Spinal cord (tissue), 10 donors: ENCODE measurements at places on chromosomes 5 and 9. TPM values are rescaled to one million over a fixed set of nuclear protein-coding genes. Genes with fewer than 3 reads are reported as not detected.

DNA sequence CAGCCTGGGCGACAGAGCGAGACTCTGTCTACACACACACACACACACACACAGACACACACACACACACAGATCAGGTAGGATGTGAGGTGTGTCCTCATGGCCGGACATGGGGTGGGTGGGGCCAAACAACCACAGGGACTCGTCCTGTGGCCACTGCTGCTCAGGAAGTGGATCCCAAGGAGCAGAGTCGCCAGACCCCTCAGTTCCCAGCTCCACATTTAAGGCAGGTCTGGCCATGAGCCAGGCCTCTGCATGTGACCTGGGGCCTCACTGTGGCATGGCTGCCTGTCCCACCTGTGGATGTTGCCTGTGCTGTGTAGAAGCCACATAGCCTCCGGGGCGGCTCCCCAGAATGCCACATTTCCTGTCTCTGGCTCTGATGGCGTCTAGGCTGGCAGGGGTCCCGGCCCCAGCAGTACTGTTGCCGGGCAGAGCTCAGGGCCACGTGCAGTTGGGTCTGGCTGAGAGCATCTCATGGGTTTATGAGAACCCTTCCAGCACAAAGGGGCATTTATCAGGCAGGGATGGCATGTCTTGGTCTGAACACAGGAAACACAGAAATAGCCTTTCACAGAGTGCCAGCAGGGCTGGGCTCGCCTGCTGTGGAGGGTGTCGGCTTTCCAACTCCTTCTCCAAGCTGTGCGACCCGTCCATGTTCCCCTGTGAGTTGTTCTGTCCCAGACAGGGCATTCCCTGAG, 9.9 kb upstream of the NINJ1 start:
- H3K4me1 ChIP-seq, result peaks cover 16% of the 10 kb centered on the region
- H3K36me3 ChIP-seq, result no peaks in the 10 kb centered on the region
- no peak overlapping the region for H3K4me3 ChIP-seq
- peak overlapping the region; percentile 88 for H3K27ac ChIP-seq
- H3K27me3 ChIP-seq, result no peaks in the 10 kb centered on the region
- DNase-seq, result peak; percentile 75

GRCh38 chr9:133553973-133554713, 19.6 kb downstream of the ADAMTSL2 start:
- H3K36me3 ChIP-seq, result peaks cover 24% of the 10 kb centered on the region
- peaks cover 29% of the 10 kb centered on the region for H3K4me1 ChIP-seq
- H3K27ac ChIP-seq, result no peak overlapping the region
- no peak overlapping the region for H3K4me3 ChIP-seq

- H3K4me3 ChIP-seq, result no peak overlapping the region
- no peak overlapping the region for H3K27ac ChIP-seq
- no peaks in the 10 kb centered on the region for H3K4me1 ChIP-seq
- no peak for DNase-seq
- H3K27me3 ChIP-seq, result no peaks in the 10 kb centered on the region
These were observed 33.5 kb downstream of the PDGFRB start for GRCh38 chr5:150122158-150122510.

- H3K36me3 ChIP-seq, result no peaks in the 10 kb centered on the region
- no peaks in the 10 kb centered on the region for H3K27me3 ChIP-seq
- H3K27ac ChIP-seq, result no peak overlapping the region
- H3K4me1 ChIP-seq, result no peaks in the 10 kb centered on the region
- H3K4me3 ChIP-seq, result no peak overlapping the region
These were observed 75.9 kb upstream of the DAB2 start for GRCh38 chr5:39500551-39501175.

DNA sequence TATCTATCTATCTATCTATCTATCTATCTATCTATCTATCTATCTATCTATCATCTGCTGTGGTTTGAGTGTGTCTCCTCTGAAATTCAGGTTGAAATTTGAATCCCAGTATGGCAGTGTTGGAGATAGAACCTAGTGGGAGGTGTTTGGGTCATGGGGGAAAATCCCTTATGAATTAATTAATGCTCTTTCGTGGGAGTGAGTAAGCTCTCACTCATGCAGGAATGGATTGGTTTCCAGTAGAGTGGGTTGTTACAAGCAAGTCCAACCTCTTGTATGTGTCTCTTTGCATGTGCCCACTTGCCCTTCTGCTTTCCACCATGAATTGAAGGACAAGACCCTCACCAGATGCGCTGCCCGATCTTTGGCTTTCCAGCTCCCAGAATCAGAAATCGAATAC, 113.0 kb downstream of the ANXA1 start:
- H3K4me1 ChIP-seq, result no peaks in the 10 kb centered on the region
- H3K36me3 ChIP-seq, result no peaks in the 10 kb centered on the region
- no peak overlapping the region for H3K27ac ChIP-seq
- DNase-seq, result no peak

DNA sequence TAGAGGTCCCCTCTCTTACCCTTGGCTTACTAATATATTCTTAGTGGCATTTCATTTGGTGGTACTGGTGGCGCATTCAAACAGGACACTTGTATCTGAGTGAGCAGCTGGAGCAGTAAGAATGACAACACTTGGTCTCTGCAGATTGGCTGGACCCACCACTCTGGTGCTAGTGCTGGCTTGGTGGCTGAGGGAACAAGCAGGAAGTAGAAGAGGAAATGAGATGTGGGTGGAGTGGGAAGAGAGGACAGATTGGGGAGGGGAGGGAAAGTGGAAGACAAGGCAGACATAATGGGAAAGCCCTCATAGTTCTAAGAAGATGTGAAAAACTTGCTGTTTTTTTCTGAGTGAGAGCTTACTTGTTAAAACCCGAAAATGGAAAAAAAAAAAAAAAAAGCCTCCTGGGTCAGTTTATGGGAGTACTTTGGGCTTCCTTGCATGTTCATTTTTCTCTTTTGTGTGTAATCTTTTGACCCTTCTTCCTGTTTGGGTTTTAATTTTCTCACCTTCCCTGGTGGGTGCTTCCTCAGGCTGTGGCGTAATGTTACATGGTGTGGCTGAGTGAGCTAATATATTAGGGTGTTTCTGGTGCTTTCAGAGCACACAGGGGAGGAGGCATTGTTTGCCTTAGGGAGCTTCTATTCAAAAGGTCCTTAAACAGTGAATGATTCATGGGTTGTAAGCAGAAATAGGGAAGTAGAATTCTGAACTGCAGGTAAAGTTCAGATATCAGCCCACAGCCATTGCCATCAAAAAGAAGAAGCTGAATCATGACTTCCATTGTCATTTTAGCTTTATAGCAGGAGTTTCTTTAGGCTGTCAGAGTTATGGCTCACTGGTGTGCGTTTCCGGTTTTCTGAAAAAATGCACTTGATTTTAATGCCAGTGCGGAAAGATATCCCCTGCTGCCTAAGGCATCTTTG, 52.3 kb downstream of the TLE4 start:
- no peak for DNase-seq
- no peak overlapping the region for H3K27ac ChIP-seq
- no peaks in the 10 kb centered on the region for H3K36me3 ChIP-seq

GRCh38 chr9:89153232-89154017, 25.2 kb downstream of the SHC3 start:
- H3K4me3 ChIP-seq, result no peak overlapping the region
- H3K27ac ChIP-seq, result no peak overlapping the region
- DNase-seq, result no peak
- no peaks in the 10 kb centered on the region for H3K4me1 ChIP-seq

GRCh38 chr5:170095646-170096045, 10.1 kb upstream of the FOXI1 start:
- peaks cover 11% of the 10 kb centered on the region for H3K4me1 ChIP-seq
- H3K4me3 ChIP-seq, result no peak overlapping the region
- no peaks in the 10 kb centered on the region for H3K27me3 ChIP-seq
- no peak overlapping the region for H3K27ac ChIP-seq
- H3K36me3 ChIP-seq, result no peaks in the 10 kb centered on the region

Gene NUDT2
- 22.2 TPM for total RNA-seq

- H3K4me1 ChIP-seq, result peaks cover 29% of the 10 kb centered on the region
- no peaks in the 10 kb centered on the region for H3K36me3 ChIP-seq
- no peaks in the 10 kb centered on the region for H3K27me3 ChIP-seq
These were observed at the start of gene MVB12B for GRCh38 chr9:126326228-126327005. MVB12B (plus strand) TSS chr9:126326829; CDS start chr9:126326930, 101 bp downstream.

DNA sequence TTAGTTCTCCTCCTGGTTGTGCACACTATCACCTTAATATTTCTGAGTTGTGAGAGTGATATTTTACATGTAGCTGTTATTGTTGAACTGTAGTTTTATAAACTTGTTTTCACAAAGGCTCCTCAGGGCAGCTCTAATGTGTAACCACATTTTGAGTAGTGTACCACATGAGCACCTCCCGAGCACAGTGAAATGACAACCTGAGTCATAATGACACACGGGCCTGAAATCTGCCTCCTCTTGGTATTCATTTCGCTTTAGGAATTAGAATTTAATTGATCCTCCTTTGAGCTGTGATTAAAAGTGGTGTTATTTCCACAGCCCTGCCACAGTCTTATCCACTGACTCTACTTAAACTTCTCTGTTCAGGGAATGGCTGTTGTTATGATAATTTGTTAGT, 7.9 kb downstream of the MTRR start:
- H3K36me3 ChIP-seq, result peaks cover 14% of the 10 kb centered on the region
- no peak overlapping the region for H3K4me3 ChIP-seq
- no peak for DNase-seq
- no peaks in the 10 kb centered on the region for H3K27me3 ChIP-seq
- no peak overlapping the region for H3K27ac ChIP-seq

DNA sequence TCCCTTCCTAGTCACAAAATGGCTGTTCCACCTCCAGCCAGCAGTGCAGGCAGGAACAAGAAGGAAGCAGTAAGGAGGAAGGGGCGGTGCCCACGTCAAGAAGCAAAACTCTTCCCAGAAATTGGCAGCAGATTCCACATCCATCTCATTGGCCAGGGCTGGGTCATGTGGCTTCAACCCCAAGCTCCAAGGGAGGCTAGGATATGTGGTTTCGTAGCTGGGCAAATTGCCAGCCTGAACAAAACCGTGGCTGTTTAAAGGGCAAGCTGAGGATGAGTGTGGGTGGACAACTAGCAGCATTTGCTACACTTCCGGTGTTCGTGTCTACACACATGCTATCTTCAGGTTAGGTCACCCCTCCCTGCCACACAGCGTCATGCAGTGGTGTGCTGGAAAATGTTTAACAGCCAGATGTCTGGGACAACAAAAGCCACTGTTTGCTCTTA, 92.1 kb upstream of the MAP1B start:
- no peaks in the 10 kb centered on the region for H3K36me3 ChIP-seq
- H3K27me3 ChIP-seq, result no peaks in the 10 kb centered on the region
- H3K4me1 ChIP-seq, result peaks cover 14% of the 10 kb centered on the region
- peak overlapping the region; percentile 85 for H3K27ac ChIP-seq

DNA sequence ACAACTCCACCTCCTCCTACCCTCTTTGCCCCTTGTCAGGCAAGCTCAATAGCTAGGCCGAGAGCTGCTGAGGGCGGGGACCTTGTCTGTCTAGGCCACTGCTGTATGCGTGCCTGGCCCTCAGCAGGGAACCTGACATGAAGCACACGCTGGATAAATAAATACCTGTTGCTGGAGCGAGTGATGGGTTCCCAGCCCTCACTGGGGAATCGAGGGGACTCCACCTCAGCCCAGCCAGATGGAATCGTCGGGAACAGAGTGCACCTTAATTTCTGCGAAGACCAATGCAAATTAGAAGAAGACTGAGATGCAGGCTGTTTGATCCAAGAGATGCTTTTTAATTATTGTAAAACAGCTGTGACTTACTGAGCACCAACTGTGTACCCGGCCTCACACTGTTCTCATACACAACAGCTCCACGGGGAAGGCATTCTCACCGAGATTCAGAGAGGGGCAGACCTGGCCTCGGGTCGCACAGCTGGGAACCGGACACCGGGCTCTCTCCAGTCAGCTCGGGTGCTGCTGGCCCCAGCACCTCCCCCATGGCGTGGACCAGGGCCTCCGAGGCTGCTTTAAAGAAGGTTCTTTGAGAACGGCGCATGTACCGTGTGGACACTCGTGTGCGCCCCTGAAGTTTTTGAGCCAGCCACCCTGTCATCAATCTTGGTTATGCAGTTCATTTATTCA, 109.7 kb upstream of the IER5L start:
- H3K36me3 ChIP-seq, result no peaks in the 10 kb centered on the region
- H3K27me3 ChIP-seq, result no peaks in the 10 kb centered on the region
- no peak for DNase-seq
- H3K27ac ChIP-seq, result no peak overlapping the region
- H3K4me3 ChIP-seq, result no peak overlapping the region
- no peaks in the 10 kb centered on the region for H3K4me1 ChIP-seq

Gene PIP5KL1
- 7.3 TPM for total RNA-seq

Gene MED22
- total RNA-seq, result 28.0 TPM

GRCh38 chr5:158116965-158117364, 258.0 kb upstream of the CLINT1 start:
- H3K27me3 ChIP-seq, result no peaks in the 10 kb centered on the region
- H3K4me1 ChIP-seq, result no peaks in the 10 kb centered on the region
- no peak for DNase-seq
- H3K36me3 ChIP-seq, result no peaks in the 10 kb centered on the region
- no peak overlapping the region for H3K4me3 ChIP-seq

DNA sequence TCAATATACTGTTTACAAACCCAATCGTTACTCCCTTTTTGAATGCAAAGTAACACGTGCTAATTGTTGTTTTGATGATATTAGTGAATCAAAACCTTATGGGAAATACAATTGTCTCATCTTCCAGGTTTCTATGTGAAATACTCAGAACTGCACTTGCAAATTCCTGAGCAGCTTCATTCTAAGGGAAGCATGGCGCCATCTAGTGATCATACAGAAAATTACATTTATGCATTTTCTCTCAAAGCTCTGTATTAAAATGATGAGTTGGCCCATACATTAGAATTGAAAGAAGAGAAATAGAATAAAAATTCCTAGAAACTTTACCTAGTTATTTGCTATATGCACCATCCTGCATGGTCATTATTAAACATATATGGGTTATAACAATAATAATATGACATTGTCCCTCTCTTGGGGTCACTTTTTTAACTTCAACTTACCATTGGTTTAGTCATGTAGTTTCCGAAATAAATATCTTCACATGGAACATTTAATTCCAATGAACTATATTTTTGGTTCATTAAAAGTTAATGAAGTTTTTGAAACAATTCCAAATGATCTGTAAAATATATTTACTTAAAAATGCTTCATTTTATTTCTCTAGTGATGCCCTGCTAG, 220.0 kb downstream of the PDE4D start:
- H3K27ac ChIP-seq, result no peak overlapping the region
- no peaks in the 10 kb centered on the region for H3K4me1 ChIP-seq
- DNase-seq, result no peak
- H3K36me3 ChIP-seq, result no peaks in the 10 kb centered on the region

Gene GLRA1
- 5.1 TPM for total RNA-seq
